ENCODE measurements at places on chromosomes 4 and X.

GRCh38 chr4:105461221-105461620 is 12.6 kb downstream of the PPA2 start:
- no peak for DNase-seq

- no peak for DNase-seq
Measured at GRCh38 chrX:17634542-17635207, 102.6 kb upstream of the SCML1 start.

DNA sequence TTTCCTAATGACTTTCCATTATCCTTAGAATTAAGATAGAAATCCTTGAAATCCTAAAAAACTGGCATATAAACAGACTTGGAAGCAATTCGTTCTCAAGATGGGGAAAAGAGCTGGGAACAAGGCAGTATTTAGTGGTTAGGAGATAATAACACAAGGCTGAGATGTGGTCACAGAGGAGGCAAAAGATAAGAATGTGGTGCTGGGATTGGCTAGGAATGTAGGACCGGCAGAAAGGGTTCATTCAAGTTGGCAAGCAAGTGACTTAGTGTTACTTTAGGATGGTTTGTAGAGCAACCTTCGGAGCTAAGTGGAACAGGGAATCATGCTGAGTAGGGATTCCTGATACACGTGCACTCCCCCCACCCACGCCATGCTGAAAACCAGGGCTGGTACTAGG is 121.9 kb upstream of the RPS6KA3 start:
- DNase-seq: no peak

- no peak for DNase-seq
Measured at GRCh38 chr4:75698963-75699228, 25.5 kb upstream of the USO1 start.

- no peak for DNase-seq
Measured at GRCh38 chr4:186405957-186406356, 140.0 kb downstream of the F11 start.

DNA sequence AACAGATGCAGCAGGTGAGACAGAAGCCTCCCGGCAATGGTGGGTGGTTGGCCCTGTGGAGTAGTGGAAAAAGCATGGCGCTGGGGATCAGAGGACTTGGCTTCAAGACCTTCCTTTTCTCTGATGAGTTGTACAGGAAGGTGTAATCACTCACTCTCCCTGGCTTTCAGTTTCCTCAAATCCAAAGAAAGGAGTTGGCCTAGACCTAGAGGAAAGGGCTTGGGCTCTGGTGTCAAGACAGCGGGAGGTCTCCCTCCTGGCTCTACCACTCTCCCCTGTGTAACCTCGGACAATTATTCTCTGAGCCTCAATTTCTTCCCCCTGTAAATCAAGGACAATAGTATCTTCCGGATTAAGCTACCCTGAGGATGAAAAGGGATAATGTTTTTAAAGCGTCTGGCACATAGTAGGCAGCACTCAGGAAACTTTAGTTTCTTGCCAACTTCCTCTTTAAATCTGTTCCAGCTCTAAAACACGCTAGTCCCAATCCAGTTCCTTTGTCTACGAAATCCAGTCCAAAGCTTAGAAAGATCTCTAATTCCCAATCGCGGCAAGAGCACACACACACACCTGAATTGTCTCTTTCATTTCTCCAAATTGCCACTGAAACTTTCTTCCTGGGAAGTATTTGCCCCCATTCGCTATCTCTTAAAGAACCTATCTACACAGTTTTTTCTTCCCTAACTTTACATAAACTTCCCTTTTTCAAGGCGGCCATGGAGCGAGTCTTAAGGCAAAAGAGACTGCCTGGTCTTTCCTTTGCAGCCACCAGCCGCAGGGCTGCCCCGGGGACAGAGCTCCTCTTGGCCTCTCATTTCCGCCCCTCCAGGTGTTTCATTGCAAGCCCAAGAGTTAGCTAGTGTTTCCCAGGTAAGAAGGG is 29.9 kb upstream of the GPC4 start:
- DNase-seq: no peak

GRCh38 chr4:88573995-88574394 is 18.3 kb upstream of the HERC3 start:
- no peak for DNase-seq

- no peak for DNase-seq
Measured at GRCh38 chr4:127140306-127140705, 492.5 kb upstream of the INTU start.

DNA sequence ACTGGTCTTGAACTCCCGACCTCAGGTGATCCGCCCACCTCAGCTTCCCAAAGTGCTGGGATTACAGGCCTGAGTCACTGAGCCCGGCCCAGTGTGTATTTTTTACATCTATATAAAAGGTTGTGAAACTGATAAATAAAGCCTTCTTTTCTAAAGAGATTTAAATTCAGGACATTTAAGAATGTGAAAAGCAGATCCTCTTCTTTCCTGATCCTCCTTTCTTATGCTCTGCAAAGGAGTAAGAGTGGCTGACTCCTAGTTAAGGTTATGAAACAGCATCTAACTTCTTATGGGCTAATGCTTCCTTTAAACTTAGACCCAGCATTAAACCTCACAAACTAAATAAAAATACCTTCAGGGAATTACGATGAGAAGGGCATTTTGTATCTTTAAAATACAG is 197.7 kb upstream of the MAB21L2 start:
- no peak for DNase-seq

DNA sequence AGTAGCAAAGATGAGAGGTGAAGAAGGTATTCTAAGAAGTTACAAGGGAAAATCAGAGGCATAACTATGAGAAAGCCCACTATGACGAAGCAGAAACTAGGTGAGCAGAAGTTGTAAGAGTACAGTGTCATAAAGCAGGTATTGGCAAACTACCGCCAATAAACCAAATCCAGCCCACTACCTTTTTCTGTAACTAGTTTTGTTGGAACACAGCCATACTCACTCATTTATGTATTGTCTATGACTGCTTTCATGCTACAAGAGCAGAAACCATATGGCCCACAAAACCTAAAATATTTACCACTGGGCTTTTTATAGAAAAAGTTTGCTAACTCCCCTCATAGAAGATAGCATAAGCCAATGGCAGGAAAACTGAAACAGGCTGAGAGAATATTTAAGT is 31.8 kb upstream of the ZCCHC13 start:
- DNase-seq: no peak

DNA sequence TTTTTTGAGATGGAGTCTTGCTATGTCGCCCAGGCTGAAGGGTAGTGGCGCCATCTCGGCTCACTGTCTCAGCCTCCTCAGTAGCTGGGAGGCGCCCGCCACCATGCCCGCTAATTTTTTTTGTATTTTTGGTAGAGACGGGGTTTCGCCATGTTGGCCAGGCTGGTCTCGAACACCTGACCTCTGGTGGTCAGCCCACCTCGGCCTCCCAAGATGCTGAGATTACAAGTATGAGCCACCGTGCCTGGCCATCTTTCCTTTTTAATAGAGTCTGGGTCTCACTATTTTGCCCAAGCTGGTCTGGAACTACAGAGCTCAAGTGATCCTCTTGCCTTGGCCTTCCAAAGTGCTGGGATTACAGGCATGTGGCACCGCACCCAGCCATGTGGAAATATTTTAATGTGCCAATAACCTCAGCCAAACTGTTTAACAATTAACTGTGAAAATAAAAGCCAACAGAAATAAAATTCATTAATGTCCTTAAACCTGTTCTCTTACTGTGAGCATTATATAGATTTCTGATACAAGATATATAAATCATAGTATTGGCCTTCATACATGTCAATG is 16.3 kb downstream of the PDS5A start:
- DNase-seq: no peak

DNA sequence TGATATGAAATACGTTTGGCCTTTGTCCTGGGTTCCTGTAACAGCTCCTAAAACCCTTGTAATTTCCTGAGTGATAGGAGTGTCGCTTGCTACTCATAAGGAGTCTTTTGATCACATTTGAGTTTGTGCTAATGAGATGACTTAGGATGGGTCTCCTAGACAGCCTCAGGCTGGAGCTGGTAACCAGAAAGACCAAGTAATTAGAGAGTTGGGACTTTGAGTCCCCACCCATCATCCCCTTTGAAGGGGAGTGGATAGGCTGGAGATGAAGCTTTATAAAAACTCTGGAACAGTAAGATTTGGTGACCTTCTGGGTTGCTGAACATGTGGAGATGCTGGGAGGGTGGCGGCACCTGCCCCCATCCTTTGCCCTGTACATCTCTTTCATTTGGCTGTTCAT is 2.9 kb downstream of the SEC24B start:
- DNase-seq: no peak

DNA sequence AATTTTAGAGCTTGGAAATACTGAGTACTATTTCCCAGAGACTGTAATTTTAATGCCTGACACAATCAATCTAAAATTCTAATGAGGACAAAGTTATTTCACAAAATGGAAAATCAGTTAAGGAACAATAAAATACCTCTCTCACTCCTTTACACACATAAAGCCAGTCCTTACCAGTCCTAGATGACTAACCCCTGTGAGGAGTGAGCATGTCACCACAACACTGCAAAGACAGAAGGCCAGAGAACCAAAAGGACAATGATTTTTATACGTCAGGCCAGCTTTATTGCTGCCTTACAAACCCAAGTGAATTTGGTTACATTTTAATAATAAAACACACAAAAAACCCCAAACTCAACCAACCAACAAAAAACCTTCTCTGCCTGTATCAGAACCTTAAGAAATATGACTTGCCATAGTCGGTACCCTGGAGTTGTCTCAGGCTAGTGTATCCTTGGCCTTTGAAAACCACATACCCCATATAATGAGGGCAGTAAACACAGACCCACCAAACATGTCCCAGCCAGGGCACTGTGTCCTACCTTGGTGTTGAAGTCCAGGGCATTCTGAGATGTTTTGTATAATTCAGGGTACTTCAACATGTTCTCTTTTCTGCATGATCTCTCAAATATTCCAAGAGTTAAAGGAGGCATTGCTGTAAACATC is 57.6 kb downstream of the SHISA3 start:
- DNase-seq: no peak

- no peak for DNase-seq
Measured at GRCh38 chrX:131734621-131735020, 190.7 kb downstream of the OR13H1 start.

DNA sequence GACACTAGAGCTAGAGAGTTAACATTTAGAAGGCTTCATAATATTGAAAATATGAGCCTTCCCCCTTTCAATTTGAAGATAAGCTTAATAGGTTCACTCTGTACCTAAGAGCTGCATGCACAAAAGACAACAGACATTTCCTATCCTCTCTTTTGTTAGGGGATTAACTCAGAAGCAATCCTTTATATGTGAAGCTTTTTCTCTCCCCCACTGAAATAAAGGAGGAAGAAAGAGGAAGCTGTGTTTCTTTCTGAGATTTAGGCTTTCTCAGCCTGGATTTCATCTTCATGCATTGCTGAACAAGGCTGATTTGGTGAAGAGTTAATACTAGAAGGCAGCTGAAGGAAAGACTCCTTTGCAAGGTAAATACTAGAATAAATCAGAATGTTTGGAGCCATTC is 21.0 kb upstream of the CABS1 start:
- no peak for DNase-seq

DNA sequence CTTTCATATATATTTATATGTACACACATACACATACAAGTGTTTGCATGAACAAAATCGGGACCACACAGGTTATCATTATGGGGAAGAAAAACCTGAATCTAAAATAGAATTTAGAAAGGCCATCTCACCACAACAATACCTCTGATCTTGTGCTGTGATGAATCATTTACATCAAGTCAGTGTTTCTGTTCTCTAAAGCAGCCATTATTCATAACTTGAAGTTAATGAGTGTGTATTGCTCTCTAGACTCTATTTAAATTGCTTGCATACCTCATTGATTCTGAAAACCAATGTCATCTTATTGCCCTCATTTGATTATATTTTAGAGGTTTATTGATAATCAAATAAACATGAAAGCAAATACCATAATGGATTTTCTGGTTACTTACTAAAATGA is 71.6 kb downstream of the FAM114A1 start:
- no peak for DNase-seq

DNA sequence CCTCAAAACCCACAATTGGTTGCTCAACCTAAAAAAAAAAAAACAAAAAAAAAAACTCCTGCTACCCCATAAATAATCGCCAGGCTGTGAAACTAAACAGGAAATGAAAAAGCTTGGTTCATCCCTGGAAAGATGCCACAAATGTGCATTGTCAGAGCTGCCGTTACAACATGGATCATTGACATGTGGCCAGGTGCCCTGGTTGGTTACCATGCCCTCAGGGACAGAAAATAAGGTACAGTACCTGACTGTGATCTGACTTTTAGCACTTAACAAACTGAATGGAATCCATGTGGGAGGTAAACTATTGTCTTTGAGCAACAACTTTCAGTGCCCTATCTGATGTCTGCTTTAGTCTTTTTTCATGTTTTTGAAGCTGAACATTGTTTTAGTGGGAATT is 118.0 kb upstream of the RPL34 start:
- no peak for DNase-seq

- no peak for DNase-seq
Measured at GRCh38 chrX:149060921-149061320, 444.2 kb downstream of the IDS start.

DNA sequence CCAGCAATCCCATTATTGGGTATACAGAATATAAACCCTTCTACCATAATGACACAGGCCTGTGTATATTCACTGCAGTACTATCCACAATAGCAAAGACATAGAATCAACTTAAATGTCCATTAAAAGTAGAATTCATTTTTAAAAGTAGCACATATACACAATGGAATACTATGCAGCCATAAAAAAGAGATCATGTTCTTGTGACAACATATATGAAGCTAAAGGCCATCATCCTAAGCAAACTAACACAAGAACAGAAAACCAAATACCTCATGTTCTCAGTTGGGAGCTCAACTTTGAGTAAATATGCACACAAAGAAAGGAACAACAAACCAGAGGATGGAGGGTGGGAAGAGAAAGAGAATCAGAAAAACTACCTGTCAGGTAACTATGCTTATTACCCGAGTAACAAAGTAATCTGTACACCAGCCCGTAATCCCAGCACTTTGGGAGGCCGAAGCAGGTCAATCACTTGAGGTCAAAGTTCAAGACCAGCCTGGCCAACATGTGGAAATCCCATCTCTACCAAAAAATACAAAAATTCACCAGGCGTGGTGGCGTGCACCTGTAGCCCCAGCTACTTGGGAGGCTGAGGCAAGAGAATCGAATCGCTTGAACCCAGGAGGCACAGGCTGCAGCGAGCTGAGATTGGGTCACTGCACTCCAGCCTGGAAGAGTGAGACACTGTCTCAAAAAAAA is 22.8 kb downstream of the DHX15 start:
- DNase-seq: no peak

DNA sequence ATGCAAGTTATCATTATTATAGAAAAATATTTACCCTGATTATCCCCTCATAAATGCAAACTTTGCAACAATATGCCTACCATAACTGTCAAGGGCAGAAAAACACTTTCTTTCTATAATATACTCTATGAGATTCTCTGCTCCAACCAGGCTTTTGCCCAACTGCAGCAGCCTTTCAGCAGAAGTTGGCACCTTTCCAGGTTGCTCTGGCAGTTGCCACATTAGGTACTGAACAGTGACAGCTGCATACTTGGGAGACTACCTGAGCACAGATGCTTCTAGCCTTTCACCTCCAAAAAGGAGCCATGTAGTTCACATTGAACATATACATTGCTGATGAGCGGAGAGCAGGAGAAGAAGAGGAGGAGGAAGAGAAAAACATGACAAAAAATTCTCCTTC is 69.5 kb upstream of the BRWD3 start:
- DNase-seq: no peak

Data from type B pancreatic cell (in vitro differentiated cells).